T-helper 17 cell (primary cell): ENCODE measurements at places on chromosomes 5 and 9.

DNA sequence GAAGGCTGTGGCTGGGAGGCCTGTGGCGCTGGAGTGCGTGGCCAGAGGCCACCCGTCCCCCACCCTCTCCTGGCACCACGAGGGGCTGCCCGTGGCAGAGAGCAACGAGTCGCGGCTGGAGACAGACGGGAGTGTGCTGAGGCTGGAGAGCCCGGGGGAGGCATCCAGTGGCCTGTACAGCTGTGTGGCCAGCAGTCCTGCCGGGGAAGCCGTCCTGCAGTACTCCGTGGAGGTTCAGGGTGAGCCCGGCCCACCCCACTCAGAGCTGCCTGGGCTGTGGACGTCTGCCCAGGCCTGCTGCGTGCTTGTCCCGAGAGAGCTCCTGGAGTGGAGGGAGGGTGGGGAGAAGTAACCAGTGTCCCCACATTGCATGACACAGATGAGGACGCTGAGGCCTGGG, 89.2 kb downstream of the HMCN2 start:
- no peak for DNase-seq

DNA sequence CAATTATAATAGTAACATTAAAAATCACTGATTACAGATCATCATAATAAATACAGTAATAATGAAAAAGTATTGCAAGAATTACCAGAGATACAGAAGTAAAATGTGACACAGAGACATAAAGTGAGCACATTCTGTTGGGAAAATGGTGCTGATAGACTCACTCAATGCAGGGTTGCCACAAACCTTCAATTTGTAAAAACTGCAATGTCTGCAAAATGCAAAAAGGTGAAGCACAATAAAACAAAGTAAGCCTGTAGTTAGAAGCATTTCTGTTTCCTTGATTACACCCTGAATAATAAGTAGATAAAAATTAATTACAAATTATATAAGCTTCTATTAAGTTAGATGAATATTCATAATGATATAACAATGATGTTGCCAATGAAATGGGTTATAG, 736.2 kb upstream of the CHD1 start:
- DNase-seq = no peak

DNA sequence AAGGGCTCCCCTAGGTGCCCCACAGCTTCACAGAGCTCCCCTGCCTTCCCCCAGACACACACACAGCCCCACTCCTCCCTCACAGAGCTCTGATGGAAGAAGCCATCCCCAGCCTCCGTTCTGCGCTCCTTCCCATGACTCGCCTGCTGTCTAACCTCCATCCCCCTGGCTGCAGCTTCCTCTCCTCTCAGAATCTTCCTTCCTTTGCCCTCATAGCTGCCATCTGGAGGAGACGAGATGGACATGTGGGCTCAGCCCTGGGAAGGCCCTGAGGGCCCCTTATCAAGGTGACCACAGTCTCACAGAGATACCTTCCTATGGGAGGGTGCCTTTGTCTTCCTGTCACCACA, 94.3 kb downstream of the PCDH1 start:
- DNase-seq = no peak

DNA sequence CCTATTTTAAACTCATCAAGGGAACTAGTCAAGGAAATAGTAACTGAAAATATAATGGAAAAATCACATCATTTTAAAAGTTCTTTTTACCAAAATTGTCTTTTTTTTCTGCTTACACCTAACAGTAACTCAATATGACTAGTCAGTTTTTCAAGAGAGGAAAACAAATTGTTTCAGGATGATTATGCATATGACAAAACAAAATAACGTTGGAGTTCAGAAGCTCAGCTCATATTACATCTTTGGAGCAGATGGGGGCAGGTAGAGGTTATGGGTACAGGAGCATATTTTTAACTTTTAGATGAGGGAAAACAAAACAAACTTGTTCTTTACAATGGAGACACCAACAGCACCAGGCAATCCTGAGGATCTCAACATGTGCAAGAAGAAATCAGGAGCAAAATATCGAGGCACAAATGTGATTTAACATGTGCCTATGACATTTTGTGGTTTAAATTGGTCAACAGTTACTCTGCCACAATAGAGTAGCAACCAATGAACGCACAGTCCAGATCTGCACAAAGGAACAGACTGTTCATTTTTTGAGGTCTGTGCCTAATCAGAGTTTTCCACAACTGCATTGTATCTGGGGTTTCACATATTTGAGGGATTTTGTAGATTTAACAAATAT, 659.0 kb downstream of the ANXA1 start:
- DNase-seq = no peak

DNA sequence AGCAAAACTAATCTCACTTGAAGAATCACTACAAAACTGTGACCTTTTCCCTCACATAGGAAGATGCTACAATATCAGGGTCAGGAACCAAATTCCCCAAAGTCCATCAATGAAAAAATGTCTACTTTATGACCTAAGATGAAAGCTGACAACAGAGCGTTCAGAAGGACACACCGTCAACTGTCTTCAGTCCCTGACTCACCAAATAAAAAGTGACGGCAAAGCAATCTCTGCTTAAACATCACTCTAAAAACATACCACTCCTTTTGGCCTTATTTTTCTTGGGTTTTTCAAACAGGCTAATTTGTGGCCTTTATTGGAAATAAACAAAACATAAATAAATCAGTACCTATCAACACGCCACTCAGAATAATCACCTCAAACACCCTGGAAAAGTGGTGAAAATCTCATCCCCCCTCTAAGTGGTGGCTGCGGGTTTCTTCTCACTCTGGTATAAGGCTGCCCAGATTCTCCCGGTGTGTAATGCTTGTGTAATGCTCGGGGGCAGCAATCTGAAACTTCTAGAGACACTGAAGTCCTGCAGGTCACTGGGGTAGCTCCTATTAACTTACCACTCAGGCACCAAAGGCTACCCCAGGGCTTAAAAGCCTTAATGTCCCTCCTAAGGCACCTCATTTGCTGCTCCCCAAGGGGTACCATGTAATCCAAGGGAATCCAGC, 29.5 kb downstream of the SEMA4D start:
- no peak for DNase-seq
